ENCODE measurements at places on chromosomes 12 and 14.

DNA sequence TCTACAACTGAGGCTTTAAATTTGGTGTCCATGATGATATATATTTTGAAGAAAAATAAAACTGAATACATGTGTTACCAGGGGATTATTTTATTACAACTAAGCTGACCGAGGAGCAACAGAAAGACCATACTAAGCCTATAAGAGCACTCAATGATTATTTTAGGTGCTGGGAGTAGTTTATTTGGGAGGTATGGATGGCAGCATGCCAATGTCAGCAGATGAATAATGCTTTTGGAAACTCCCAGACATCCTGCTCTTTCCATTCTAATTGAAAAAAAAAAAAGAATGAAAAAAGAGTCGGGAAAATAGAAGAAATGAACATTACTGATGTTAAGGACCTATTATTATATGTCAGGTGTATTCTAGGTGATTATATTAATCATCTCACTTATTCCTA lies 441.2 kb downstream of the BTG1 start:
- no peak for DNase-seq

- no peak for DNase-seq
These were observed 505 bp upstream of the HEBP1 start for GRCh38 chr12:13000616-13000924.

DNA sequence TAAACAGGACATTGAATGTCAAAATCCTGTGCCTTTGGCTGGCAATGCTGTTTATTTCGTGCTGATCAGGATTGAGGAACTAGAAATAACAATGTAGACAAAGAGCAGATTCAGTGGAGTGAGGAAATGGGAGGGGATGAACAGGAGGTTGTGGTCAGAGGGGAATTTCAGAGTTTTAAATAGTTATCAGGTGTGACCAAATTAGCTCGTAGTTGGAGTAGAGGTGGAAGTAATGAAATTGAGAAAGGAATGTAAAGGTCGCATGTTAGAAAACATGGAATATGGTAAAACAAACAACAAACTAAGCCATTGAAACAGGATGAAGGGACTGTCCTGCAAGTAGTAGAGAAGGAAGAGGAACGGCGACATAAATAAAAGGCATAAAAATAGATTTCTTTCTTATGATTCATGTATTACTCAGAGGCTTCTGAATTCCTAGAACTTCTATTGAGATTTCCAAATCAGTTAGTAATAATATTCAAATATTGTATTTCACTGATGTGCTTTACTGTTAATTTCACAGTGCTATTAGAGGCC lies 9.5 kb upstream of the SAV1 start:
- no peak for DNase-seq

DNA sequence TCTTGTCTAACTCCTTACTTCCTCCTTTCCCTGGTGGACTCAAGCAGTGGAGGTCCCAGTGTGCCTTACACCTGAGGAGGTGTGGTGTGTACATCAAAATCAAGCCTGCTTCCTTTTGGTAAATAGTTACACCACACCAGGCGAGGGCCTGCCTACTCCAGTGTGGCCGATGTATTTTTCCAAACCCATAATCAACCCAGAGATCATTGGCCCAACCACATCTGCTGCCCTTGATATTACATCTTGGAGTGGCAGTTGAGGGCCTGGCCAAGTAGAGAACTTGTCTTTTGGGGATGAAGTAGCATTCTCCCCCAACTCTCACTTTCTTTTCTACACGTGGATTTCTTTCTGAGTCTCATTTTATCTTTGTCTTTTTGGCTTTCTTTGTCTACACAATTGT lies 187.4 kb downstream of the EFCAB11 start:
- DNase-seq = no peak

GRCh38 chr12:49946086-49946485 lies 4.5 kb upstream of the AQP2 start:
- DNase-seq = no peak

DNA sequence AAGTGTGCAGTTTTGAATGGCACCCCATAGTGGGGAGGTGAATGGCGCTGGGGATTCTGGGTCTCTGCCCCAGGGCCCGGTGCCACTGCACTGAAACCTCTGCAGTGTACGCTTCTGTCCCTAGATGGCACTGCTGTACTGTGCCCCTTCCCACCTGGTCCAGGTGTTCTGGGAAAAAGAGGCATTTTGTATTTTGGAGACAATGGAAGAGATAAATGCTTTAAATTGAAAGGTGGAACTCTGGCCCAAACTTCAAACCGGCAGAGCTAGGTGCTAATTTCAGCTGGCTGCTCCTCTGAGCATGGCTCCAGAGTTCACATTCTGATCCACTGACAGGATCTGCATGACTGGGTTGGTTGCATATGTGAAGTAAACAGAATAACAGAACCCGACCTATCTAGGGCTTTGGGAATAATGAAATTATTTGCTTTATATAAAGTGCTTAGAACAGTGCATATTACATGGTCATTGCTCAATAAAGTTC lies 52.2 kb downstream of the KRT80 start:
- no peak for DNase-seq

GRCh38 chr12:127546721-127547505 lies 720.1 kb upstream of the TMEM132C start:
- no peak for DNase-seq

GRCh38 chr12:77070800-77071449 lies 5.6 kb upstream of the E2F7 start:
- DNase-seq = no peak

- no peak for DNase-seq
These were observed 13.0 kb downstream of the FLVCR2 start for GRCh38 chr14:75591331-75591946.

GRCh38 chr12:25200703-25201102 lies 5.7 kb downstream of the ETFRF1 start:
- DNase-seq = no peak

- no peak for DNase-seq
These were observed 699 bp downstream of the MGAT2 start for GRCh38 chr14:49621114-49621881.

- DNase-seq = no peak
These were observed 13.7 kb upstream of the LIMA1 start for GRCh38 chr12:50297027-50297426.

DNA sequence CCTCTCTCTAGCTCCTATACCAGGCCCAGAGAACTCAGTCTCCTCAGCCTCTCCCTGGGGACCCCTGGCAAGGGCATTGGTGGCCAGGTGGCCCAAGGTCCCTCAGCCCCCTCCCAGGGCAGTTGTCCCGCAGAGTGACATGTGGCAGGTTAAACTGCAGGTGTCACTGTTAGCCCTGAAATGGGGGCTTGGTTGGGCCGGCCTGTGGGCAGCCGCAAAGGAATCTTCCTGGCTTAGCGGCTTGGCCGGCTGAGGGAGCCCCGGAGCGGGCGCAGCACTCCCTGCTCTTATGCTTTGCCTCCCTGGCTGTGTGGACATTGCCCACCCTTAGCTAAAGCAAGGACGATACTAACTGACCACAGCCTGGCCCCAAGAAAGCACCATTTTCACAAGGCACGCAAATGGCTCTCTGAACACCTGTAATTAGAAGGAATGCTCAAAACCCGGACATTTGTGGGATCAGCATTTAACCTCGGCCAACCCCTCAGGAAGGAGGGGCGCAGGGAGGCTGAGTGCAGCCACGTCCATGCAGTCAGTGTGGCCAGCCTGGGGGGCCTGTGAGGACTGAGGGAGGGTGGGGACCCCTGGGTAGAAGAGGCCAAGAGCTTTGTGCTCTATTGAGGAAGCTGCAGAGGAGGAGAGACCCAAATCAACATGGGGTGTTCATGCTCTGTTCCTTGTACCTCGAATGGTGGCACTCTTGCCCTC lies 82.2 kb downstream of the PAPOLA start:
- DNase-seq = no peak

- DNase-seq = no peak
These were observed 451.3 kb downstream of the FOXG1 start for GRCh38 chr14:29217813-29218450.

DNA sequence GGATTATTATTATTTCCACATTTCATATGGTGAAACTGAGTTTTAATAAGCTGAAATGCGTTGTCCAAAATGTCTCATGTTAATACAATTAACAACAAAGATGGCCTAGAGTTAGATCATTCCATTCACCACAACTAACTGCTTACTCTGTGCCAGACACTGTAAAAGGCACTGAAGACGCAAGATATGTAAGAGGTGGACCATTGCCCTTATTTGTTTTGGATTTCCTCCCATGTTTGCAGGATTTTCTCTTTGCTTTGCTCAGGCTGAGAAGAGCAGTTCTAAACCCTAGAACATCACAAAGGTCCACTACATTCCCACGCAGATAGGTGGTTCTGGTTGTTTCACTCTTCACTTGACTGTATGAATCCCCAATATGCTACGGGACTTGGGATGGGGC lies 324.4 kb upstream of the KITLG start:
- DNase-seq = no peak

GRCh38 chr12:68043435-68043834 lies 54.2 kb downstream of the IFNG-AS1 start:
- no peak for DNase-seq

DNA sequence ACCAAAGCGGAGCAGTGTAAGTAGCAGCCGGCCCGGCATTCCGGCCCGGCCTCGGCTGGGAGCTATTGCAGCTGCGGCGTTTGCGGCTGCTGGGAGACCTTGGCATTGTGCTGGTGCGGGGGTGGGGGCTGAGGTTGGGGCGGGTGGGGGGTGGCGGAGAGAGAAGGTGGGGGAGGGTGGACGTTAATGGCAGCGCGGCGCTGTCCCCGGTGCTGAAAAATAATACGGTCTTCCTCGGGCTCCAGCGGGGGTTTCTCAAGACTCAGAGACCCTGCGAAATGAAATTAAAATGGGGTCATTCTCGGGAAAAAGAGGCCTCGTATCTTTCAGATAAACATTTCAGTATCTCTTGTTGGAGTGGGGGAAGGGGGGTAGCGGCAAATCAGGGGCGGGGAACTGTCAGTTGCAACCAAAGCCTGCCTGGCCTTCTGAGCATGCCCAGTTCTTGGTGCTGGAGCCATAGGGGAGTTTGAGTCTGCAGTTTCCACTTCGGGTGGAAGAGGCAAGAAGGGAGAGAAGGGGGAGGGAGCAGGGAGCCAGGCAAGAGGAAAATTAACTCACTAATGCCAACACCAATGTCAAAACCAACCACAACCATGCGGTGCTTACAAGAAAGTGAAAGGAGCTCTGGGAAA lies 414 bp downstream of the UNC79 start:
- no peak for DNase-seq

DNA sequence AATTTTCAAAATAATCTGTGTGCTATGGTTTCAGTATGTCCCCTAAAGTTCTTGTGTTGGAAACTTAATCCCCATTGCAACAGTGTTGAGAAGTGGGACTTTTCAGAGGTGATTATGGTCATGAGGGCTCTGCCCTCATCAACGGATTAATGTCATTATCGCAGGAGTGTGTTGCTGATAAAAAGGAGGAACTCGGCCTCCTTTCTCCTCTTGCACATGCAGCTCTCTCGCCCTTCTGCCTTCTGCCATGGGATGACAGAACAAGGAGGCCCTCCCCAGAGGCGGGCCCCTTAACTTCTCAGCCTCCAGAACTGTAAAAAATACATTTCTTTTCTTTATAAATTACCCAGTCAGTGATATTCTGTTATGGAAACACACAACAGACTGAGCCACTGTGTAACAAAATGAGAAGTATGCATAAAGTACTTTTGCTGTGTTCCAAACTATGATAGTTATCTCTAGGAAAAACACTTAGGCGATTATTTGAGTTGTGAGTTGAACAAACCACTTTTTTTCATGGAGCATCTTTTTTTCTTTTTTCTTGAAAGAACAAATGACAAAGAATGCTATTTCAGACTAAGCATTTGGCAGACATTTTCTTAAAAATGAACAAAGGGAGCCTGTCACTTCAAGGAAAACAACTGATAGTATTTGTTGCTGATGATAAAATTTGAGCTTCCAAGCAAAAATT lies 134.8 kb upstream of the FUT8 start:
- DNase-seq = no peak

GRCh38 chr12:91143206-91143605 lies 31.9 kb upstream of the LUM start:
- no peak for DNase-seq

- DNase-seq = no peak
These were observed 420.7 kb downstream of the NPAS3 start for GRCh38 chr14:33359288-33359881.

- DNase-seq = no peak
These were observed 31.9 kb upstream of the CAND1 start for GRCh38 chr12:67237231-67237630.

GRCh38 chr12:123951467-123951866 lies 21.2 kb downstream of the CCDC92 start:
- no peak for DNase-seq

DNA sequence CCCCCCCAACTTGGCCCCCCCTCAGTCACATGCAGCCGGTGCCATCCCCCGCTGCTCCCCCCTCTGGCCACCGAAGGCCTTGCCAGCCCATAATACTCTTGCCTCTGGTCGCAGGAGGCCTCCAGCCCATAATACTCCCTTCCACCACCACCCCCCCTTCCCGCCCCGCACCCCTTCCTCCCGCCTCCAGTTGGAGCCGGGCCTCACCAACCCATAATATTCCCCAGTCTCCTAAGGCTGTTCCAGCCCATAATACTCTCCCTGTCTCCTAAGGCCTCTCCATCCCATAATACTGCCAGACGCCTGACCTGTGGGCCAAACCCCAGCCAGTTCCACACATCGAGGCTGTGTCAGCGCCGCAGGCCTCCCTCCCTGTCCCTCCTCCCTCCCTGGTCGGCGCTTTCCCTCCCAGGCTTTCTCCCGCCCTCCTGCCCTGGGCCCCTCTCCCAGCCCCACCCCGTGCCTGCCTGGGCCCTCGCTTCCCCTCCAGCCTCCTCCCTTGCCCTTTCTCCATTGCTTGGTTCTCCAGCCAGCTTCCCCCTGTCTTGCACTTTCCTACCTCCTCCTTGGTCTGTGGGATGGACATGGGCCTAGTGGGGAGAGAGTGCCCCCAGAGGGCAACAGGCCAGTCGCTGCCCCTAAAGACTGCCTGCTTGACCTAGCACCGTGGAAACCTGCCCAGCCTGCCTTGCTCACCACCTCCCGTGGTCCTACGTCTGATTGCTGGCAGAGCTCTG lies 6.8 kb upstream of the CHD4 start:
- peak; percentile 48 for DNase-seq

DNA sequence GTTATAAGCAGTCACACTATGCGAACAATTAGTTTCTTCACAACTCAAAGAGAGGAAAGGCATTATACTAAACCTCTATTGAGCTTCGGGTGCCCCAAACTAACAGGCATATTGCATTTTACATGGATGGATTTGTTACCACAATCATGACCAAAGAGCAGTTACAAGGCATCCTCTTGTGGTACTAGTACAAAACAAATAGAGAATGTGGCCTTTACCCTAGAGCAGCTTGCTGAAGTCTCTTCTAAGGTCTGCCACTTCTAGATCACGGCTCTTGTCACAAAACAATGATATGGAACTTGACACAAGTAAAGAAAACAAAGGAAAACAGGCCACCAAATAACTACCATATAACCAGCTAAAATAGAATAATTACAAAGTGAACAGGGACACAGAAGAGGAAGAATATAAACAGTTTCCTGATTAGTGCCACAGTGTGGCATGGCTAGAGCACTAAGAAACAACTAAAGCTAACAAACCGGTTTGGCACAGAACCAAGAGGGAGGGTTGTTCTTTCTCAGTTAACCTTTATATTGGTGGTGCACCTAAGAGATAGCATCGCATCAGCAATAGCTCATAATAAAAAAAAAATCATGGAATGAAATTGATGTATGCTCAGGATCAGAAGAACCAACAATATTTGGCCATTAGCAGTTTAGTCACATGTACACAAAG lies 209.7 kb upstream of the ATP2B1 start:
- DNase-seq = no peak
